Skeletal muscle tissue (tissue), 5 donors: ENCODE measurements at places on chromosomes 7 and 10. TPM values are rescaled to one million over a fixed set of nuclear protein-coding genes. Genes with fewer than 3 reads are reported as not detected.

The LAMTOR4 gene
- total RNA-seq = 73.1 TPM

The SUN3 gene
- not detected for total RNA-seq

The FGL2 gene
- 32.4 TPM for total RNA-seq

The GLI3 gene
- total RNA-seq = 13.6 TPM

The LIPJ gene
- 0.52 TPM for total RNA-seq

The TMEM178B gene
- total RNA-seq = 0.52 TPM

The GNGT1 gene
- not detected for total RNA-seq

The HMX2 gene
- total RNA-seq = not detected

The PNLIP gene
- total RNA-seq = 1.0 TPM
